ENCODE measurements at places on chromosomes 2 and 18. TPM values are rescaled to one million over a fixed set of nuclear protein-coding genes. Genes with fewer than 3 reads are reported as not detected.
A peak's percentile ranks its signal among the peaks of the same experiment; 100 is the strongest.

DNA sequence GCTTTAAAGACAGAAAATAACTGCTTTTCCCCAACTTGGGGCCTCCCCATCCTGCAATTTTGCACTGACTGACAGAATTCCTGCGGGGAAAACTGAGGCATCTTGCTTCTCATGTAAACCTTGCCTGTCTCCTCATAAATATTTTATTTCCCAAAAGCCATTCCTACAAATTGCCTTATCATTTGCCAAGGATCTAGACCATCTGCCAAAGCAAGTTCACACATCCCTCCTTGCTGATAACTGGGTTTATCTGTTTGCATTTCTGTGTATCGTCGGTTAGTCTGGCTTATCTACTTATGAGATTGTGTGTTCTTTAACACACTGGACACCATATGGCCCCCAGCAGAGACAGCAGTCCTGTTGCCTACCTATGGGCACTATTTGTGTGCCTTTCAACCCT, 3.0 kb upstream of the CNGA3 start:
- no peak for DNase-seq

GRCh38 chr18:13067124-13067523, 76.0 kb downstream of the CEP192 start:
- no peak for DNase-seq

DNA sequence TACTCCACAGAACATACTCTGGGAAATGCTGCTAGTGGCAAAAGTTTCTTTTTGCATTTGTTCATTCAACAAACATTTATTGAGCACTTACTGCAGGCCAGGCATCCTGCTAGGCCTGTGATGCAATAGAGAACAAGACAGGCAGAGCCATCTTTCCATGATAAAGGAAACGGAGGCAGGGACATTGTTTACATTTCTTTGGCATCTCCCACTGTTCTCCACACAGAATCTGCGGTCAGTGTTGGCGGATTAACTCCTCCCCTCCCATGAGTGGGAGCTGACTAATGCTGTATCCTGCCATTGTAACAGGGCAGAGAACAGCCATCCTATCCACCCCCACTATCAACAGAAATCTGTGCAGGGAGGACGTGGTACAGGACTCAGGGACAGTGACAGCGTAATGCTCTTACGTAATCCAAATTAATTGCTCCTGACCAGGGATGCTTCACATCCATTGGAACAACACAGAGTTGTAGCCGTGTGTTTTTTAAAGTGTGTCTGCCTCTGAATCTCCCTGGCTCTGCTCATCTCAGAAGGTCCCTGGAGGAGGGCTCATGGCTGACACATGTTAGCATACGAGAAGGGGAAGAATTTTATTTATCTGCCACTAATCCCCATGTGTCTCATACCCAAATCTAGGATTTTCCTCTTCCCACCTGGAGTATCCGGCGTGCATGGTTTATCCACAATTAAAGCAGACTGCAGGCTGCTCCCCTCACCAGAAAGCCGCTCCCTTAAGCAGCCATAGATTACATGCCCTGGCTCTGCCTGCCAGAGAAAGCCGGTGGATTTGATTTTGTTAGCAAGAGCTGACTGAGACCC, 32.3 kb downstream of the STEAP3 start:
- DNase-seq, result peak; percentile 51

DNA sequence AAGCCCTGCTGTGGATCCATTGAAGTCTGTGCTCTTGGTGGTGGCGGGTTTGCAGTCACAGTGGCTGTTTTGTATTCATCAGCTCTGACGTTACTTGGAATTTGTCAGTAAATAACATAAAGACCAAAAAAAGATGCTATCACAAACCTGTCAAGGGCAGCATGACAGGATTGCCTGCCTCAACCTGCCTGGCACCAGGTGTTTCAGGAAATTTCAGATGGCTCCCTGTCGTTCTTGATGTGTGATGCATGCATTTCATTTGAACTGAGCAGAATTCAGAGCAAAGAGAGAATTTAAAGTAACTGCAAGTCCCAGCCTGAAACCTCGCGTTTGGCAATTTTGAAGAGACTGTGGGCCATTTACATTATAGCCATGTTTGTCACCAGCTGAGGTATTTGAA, 50.3 kb upstream of the EPC2 start:
- no peak for DNase-seq

DNA sequence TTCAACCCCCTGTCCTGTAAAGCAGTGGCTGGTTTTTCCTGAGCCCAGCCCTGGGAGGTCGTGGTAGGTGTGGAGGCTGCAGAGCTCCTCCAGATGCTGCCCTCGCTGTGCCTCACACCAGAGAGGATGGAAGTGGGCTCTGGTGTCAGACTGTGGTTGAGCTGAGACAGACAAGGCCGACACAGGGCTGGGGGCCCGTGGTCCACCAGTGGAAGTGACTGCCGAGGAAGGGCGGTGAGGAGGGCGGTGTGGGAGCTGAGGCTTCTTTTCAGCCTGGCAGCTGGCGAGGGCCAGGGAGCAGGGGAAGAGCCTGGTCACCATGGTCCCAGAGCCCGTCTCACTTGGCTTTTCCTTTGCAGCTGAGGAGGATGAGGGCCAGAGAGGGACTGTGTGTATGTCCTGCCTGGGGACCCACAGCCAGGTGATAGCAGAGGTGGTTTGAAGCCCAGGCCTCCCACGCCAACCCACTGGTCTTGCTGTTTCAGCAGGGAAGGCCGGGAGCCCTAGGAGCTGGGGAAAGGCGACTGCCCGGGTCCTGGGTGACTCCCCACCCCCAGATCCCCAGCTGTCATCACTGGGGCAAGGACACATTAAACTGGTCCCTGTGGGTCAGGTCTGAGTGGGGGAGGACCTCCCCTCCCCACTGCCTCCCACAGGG, 8.5 kb downstream of the SFTPB start:
- DNase-seq, result no peak

DNA sequence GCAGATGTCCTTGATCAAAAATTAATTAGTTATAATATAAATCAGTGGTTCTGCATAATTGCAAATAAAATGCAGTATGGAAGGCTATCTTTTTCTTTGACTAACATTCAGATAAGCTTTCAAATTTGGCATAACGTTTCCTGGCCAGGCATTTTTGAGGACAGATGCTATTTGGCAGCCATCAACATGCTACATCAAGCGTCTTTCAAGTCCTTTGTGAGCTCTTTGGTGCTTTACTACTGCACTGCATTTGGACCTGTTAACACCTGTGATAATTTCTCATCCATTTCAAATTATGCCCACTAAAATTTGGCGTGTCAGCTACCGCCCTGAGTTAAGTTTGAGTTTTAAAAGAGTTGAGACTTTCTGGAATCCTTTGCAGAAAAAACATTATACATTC, 545.7 kb downstream of the STK39 start:
- no peak for DNase-seq

GRCh38 chr2:222722327-222722946, 51.0 kb downstream of the MOGAT1 start:
- no peak for DNase-seq

DNA sequence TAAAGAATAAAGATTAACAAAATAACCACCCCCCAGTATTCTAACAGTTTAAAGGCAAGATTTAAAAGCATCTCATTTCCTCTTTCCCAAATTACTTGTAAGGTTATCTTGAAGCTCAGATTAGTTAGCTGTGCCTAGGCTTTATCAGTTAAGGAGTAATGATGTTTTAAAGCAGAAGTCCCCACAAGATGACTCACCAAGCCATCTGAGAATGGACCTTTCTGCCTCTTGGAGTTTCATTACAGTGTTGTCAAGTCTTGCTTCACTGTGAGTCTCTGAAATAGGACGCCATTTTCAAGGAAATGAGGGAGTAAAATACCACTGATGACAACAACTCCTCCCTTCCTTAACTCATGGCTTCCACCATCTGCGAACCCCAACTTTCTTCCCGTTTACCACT, 35.9 kb downstream of the ZNF385B start:
- DNase-seq, result no peak

DNA sequence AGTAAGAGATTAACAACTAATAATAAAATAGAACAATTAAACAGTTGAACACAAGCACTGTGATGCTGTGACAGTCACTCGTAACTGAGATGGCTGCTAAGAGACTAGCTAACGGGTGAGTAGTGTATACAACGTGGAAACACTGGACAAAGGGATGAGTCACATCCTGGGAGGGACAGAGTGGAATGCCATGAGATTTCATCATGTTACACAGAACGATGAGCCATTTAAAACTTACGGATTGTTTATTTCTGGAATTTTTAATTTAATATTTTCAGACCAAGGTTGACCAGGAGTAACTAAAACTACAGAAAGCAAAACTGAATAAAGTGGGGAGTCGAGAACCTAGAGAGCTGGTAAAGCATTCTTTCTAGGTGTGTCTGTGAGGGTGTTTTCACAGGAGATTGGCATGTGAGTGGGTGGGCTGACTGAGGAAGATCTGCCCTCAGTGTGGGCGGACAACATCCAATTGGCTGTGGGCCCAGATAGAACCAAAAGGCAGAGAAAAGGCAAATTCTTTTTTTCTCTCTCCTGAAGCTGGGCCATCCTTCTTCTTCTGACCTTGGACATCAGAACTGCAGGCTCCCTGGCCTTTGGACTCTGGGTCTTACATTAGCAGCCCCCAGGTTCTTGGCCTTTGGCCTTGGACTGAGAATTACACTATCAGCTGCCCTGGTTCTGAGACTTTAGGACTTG, 14.6 kb downstream of the TMSB10 start:
- peak; percentile 75 for DNase-seq

DNA sequence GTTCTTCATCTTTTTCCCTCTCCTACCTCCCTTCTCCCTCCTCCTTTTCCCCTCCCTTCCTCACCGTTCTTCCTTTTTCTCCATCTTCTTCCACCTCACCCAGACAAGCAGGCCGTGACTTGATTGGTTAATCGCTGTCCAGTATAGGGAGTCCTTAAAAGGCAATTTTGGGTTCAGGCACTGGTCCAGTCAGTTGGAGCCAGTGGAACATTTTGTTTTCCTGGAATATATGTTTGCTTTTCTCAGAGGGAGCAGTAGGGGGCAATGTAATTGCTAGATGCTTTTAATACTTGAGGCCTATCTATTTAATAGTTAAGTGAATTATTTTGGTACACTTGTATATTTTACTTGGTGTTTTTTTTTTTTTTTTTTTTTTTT, 15.0 kb downstream of the ELAC1 start:
- DNase-seq, result no peak

DNA sequence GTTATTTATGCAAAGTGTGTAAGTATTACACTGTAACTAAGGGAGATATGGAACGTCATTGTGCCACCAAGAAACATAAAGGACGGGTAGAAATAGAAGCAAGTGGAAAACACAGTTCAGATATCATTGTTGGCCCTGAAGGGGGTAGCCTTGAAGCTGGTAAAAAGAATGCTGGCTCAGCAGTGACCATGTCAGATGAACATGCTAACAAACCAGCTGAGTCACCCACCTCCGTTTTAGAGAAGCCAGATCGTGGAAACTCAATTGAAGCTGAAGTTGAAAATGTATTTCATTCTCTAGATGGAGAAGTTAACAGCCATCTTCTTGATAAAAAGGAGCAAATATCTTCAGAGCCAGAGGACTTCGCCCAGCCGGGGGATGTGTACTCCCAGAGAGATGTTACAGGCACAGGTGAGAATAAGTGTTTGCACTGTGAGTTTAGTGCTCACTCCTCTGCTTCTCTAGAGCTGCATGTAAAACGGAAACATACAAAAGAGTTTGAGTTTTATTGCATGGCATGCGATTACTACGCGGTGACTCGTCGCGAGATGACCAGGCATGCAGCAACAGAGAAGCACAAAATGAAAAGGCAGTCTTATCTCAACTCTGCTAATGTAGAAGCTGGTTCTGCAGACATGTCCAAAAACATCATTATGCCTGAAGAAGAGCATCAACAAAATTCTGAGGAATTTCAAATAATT, 36.1 kb downstream of the ZNF407 start:
- DNase-seq, result no peak

GRCh38 chr2:200471928-200472645, 37.8 kb downstream of the KCTD18 start:
- no peak for DNase-seq

DNA sequence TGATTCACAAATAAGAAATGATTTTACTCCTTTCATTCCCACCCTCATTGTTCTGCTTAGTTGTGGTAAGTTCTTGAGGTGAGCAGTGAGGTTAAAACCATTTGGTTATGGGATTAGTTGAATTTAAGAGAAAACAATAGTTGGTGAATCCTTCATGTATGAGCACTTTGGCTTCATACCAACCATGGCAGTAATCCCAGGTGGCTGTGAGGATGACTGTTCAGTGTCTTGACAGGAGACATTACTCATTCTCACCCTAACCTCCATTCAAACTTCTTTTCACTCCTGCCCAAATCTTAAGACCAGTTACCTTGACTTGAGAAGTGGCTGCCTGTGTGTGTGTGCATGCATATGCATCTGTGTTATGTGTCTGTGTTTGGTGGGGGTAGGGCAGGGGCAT, 143.1 kb downstream of the SETBP1 start:
- no peak for DNase-seq

- DNase-seq, result peak; percentile 15
Observed at GRCh38 chr2:163607630-163608029, 128.2 kb downstream of the FIGN start.

DNA sequence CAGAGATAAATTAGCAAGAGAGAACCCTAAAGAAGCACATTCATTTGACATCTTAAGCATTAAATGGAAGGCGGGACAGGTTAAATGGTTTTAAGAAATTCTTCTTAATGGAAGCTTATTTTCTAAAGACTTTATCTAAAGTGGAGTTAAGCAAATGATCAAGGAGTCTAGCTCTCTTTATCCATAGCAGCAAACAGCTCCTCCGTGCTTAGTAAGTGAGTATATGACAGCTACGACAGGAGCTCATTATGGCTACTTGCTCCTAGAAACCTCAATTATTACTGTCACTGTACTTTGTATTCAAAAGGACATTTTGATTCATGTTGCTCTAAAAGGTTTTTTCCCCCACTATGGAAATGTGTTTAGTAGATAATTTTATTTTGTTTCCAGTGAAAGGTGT, 444.9 kb downstream of the TMX3 start:
- DNase-seq, result no peak

GRCh38 chr18:32424696-32425095, 46.0 kb downstream of the GAREM1 start:
- no peak for DNase-seq

- DNase-seq, result peak; percentile 59
Observed at GRCh38 chr2:66573821-66574233, 138.9 kb downstream of the MEIS1 start.

DNA sequence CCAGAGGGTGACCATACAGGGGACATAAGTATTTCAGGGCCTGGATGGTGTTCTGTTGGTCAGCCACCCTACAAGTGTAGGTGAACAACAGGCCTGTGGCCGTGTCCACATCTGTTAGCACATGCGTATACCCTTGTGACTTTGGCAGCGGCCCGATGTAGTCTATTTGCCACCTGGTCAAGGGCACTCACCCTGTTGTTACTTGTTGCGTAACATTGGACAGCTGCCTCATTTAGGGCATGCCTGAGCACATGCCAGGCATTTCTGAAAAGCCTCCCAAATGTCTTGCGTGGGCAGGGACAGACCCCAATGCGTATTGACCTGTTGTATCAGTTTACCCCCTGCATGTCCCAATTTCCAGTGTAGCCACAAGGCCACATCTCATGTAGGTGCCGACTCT, 235.0 kb downstream of the MBD5 start:
- no peak for DNase-seq

BIRC6 gene
- polyA plus RNA-seq, result 37.3 TPM

CFC1 gene
- polyA plus RNA-seq, result not detected

CRACDL gene
- polyA plus RNA-seq, result 1.2 TPM

GLI2 gene
- 11.7 TPM for polyA plus RNA-seq

RTN4 gene
- polyA plus RNA-seq, result 597 TPM

MBD2 gene
- 51.9 TPM for polyA plus RNA-seq

TRIM54 gene
- 51.9 TPM for polyA plus RNA-seq

THUMPD2 gene
- 13.6 TPM for polyA plus RNA-seq

RAB11FIP5 gene
- polyA plus RNA-seq, result 17.0 TPM

PHOSPHO2 gene
- polyA plus RNA-seq, result 3.4 TPM
